ENCODE measurements at places on chromosomes 13 and 19.

DNA sequence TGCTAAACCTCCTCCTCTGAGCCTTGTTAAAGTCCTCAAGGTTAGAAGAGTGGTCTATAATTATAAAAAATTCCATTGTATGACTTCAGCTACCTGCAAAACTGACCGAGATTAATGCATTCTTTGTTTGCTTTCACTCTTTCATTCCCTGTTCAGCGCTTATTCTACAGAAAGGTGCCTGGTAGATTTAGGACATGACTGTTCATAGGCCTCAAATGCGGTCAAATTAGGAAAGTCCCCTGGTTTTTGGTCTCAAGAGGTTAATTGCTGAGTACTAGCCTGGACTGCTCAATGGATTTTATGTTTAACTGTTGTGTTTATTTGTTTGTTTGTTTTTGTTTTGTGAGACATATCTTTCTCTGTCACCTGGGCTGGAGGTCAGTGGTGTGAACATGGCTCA lies 35.4 kb downstream of the KL start:
- no peak for DNase-seq

DNA sequence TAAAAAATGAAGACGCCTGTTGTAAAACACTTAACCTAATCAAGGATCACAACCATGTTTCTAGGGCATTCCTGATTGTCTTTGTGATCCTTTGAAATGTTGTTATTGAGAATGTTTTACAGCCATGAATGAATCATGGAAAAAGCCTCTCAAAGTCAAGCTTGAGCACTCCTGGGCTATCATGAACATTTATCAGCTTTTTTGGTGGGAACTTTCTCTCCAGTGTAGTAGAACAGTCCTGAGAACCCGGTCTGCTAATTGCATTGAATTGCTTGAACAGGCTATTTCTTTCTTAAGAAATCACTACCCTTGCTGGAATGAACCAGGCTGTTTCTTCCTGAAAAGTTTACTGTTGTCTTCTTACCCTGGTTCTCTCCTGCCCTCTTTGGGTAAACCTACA lies 516.5 kb downstream of the FGF9 start:
- no peak for DNase-seq

DNA sequence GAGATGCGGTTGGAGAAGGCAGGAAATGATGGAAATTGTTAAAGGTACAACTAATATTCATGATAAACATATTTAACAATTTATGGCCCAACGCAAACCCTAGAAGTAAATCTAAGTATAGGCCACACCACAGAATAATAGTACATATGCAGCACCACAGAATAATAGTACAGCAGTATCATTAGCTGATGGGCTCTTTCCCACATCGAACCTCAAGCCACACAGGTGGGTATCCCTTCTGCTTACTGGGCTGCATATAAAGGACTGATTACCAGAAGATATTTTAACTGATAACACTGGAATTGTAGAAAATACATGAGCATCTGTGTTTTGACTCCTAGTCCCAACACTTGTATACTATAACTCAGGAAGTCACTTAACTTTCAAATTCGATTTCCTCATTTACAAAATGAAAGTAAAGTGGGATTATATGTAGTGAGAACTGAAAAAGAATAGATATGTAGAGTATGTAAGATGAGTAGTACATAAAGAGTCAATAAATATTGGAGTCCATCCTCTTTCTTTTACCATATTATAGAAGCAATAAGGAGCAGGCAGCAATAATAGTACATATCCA lies 91.5 kb downstream of the TSC22D1 start:
- no peak for DNase-seq

GRCh38 chr19:38362076-38362945 lies 12.1 kb upstream of the PSMD8 start:
- peak; percentile 64 for DNase-seq

GRCh38 chr13:39200249-39200910 lies 162.1 kb downstream of the NHLRC3 start:
- no peak for DNase-seq

GRCh38 chr13:109985871-109986450 lies 199.6 kb upstream of the IRS2 start:
- DNase-seq: no peak

DNA sequence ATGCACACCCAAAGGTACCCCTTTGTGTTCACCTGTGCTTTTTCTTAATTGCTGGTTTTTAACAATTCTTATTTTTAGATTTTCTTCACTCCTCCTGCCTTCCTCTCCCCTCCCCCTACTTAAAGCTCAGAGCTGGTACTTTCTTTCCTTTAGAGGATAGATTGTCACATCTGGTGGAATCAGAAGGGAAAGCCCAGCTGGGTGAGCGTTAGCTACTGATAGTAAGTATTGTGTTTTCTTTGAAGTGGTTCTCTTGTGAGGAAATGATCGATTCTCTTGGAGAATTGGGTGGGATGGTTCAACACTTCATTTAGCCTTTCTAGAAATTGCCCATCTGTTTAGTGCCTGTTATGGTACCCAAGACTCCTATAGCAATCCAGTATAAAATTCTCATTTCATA lies 84.8 kb downstream of the FLT1 start:
- DNase-seq: no peak

DNA sequence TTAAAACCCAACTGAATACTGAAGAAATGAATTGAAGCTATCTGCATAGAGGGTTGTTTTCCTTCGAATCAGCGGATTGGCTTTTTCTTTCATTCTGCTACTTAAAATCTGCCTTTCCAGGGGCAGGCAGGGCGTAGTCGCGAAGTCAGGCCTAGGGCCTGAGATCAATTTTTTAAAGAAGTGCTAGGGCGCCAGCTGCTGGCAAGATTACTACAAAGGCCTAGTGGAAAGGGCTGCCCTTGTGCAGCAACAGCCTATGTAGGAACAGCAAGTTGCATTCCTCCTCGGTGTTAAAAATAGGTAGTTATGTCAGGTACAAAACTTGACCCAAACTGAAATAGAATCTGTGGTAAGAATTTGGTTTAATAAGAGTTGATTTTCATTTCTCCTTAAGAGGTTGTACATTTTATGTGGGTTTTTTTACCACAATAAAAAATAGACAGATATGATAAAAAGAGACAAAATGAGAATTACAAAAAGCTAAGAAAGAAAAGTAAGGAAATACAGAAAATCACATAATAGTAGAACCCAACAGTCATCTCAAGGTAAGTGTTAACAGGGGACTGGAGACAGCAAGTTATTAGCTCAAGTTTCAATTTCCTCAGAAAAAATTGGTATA lies 9.5 kb upstream of the URAD start:
- DNase-seq: no peak

DNA sequence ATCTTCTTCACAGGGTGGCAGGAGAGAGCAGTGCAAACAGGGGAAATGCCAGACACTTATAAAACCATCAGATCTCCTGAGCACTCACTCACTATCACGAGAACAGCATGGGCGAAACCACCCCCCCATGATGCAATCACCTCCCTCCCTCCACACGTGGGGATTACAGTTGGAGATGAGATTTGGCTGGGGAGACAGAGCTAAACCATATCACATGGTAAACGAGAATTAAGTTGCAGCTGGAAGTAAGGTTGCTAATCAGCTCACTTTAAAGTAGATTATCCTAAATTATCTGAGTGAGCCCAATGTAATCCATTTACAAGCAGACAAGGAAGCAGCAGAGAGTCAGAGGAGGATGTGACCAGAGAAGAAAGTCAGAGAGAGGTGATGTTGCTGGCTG lies 102.2 kb upstream of the IPO5 start:
- no peak for DNase-seq

- DNase-seq: no peak
These were observed 12.6 kb upstream of the EPHX3 start for GRCh38 chr19:15244808-15245207.

DNA sequence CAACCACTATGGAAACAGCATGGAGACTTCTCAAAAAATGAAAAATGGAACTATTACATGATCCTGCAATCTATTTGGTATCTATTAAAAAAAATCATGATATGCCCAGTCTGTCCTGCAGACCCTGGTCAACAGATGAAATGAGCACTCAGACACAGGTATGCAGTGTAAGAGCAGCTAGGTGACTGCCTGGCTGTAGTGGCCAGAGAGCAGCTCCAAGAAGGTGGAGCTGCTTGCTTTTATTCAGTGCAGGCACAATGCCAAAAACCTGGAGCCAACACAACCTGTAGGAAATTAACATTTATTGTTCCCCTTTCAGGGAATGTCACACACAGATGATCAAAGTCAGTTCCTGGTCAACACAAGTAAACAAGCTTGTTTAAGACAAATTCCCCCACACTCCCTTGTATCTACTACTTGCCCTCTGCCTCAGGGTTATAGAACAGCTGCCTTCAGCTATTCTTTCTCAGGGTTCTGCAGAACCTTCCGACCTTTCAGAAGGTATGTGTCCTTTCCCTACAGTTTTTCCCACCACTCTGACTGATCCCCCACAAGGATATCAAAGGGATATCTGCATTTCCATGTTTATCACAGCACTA lies 933.7 kb upstream of the SLITRK5 start:
- no peak for DNase-seq

DNA sequence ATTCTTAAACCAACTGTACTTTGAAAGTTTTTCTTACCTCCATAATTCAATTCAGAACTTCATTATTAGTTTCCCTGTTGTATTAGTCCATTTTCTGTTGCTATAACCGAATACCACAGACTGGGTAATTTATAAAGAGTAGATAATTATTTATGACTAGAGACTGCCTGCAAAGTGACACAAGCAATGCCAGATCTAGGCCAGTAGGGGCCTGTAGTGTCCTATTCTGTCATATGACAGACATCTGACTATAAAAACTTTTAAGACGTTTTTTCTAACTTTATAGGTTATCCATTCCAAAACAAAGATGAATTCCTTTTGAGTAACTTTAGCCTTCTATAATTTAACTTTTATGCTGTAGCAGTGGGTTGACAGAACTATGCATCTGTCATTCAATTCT lies 2783.8 kb downstream of the PCDH9 start:
- no peak for DNase-seq

GRCh38 chr13:35854286-35854685 lies 276.9 kb downstream of the DCLK1 start:
- DNase-seq: no peak

DNA sequence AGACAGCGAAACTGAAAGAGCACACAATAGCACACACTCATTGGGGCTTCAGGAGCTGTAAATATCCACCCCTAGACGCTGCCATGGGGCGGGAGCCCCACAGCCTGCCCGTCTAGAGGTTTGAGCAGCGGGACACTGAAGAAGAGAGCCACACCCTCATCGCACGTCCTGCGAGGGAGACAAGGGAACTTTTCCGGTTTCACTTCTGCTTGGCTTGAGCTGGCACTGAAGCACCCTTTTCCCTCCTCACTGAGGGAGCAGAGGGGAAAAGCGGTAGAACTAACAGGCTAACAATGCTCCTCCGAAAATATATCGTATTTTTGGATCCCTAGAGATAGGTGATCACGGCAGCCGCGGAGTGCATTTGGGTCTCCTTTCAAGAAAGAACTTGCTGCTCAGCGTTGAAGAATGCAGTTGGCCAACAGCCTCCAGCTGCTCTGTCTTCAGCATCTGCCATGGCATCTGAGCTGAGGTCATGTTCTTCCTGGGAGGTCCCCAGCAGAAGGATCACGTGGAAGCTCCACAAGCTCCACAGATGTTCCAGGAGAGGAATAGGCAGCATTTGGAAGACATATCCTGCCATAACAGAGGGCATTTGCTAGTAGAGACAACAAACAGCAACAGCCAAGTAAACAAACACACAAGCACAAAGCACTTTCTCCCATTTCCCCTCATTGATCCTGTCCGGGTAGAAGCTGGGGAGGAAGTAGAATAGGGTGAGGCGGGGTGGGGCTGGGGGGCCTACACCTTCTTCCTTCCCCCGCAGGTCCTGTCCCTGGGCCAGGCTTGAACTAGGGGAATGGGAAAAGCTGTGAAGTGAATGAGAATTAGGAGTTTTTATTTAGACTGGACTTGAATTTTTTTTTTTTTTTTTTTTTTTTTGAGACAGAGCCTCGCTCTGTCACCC lies 44.8 kb upstream of the ALOX5AP start:
- DNase-seq: no peak

DNA sequence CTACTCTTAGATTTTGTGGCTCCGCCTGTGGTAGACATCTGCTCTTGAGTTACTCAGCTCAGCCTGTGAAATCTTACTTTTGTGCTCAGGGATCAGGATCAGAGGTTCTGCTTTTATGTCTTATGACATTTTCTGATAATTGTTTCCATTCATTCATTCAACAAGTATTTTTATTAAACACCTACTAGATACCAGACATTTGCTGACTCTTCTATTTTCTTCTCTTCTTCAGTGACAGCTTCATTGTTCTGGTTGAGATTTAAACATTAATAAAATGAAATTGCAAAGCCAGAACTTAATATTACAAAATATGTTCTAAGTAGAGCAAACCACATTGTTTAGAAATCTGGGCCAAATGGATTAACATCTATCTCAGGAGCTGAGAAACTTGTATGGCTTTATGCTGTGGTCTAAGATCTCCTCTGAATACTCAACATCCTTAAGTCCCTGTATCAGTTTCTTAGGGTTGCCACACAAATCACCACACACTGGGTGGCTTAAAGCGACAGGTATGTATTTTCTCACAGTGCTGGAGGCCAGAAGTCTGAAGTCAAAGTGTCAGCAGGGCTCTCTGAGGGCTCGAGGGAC lies 15.8 kb upstream of the MICU2 start:
- DNase-seq: no peak

DNA sequence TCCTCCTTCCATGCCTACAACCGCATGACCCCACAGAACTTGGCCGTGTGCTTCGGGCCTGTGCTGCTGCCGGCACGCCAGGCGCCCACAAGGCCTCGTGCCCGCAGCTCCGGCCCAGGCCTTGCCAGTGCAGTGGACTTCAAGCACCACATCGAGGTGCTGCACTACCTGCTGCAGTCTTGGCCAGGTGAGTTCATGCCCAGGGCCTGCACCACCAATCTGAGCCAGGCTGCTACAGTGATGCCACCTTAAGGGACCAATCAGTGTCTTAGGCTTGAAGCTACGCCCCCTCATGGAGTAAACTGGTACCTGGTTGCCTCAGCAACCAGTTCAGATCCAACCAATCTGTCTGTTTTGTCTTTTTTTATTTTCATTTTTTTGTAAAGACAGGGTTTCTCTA lies 5.2 kb downstream of the SYDE1 start:
- DNase-seq: no peak

- DNase-seq: peak; percentile 61
These were observed at the start of gene ERCC1 for GRCh38 chr19:45423589-45424190. ERCC1 (minus strand) TSS chr19:45423917; CDS start chr19:45423374, 543 bp downstream.

GRCh38 chr19:4067396-4068046 lies 822 bp upstream of the ZBTB7A start:
- no peak for DNase-seq

- no peak for DNase-seq
These were observed 302.2 kb downstream of the EFNB2 start for GRCh38 chr13:106233134-106233735.

Measured in activated CD4-positive, CD25-positive, alpha-beta regulatory T cell (primary cell).